ENCODE measurements at places on chromosomes 13 and 19.

GRCh38 chr13:108728370-108728769, 99.0 kb downstream of the MYO16 start:
- DNase-seq = no peak

- no peak for DNase-seq
These were observed 856.7 kb upstream of the SLITRK1 start for GRCh38 chr13:84739021-84739420.

DNA sequence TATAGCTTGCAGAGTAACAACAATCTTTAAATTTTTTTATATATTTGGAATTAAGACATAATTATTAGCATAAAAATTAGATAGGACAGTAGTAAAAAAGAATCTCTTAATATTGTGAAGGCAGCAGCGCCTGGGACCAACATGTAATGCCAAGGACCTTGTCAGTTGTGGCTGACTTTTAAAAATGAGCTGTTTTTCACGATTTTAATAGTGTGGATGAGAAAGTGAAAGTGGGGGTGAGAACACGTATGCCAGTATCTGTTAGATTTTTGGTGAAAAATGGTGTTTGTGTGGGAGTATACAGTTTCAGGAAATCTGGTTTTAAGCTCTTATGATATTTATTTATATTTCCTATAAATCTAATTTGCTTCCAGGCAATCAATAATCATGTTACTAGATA, 125.2 kb downstream of the LMO7 start:
- no peak for DNase-seq

- peak; percentile 91 for DNase-seq
These were observed at the start of gene POLR1G for GRCh38 chr19:45406226-45407090. TSS of gene POLR1G (plus strand) at chr19:45406644. CDS start at chr19:45406697, 53 bp downstream.

DNA sequence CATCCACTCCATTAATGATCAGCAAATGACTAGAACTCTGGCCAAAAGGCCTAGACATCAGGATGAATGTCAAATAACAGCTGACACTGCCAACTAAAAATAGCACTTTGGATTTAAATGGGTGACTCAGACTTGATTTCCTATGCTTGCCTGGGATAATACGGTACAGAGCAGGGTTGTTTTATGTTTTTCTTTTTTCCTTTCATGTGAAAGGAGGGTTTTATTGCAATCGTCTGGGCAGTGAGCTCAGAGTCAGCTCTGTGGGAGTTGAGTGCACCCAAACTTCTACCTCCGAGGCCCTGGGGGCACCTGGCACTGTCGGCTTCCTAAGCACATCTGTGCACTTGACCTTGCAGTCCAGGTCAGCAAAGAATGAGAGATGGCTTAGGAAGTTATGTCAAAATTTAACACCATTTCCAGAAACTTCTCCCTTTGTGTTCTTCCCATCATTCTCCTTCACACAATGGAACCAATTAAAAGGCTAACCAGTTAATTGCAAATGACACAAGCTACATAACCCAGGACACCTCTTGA, 134.1 kb downstream of the LACC1 start:
- DNase-seq = no peak

GRCh38 chr13:39682788-39683187, 27.3 kb downstream of the COG6 start:
- DNase-seq = no peak

GRCh38 chr13:59793107-59793506, 370.6 kb downstream of the DIAPH3 start:
- no peak for DNase-seq

GRCh38 chr19:778910-779653, 18.2 kb upstream of the PTBP1 start:
- no peak for DNase-seq

GRCh38 chr13:59000770-59001169, 1163.0 kb downstream of the DIAPH3 start:
- DNase-seq = no peak

DNA sequence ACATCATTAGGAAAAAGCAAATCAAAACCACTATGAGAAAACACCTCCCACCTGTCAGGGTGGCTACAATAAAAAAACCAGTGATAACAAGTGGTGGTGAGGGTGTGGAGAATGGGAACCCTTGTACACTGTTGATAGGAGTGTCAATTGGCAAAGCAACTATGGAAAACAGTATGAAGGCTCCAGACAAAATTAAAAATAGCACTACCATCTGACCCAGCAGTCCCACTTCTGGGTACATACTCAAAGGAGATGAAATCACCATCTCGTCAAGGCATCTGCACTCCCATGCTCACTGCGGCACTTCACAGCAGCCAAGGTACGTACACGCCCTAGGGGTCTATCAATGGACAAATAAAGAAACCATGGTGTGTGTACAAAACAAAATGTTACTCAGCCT, 715.1 kb downstream of the UQCRFS1 start:
- DNase-seq = no peak

- DNase-seq = no peak
These were observed 15.2 kb upstream of the PPP1R12C start for GRCh38 chr19:55132453-55133129.

DNA sequence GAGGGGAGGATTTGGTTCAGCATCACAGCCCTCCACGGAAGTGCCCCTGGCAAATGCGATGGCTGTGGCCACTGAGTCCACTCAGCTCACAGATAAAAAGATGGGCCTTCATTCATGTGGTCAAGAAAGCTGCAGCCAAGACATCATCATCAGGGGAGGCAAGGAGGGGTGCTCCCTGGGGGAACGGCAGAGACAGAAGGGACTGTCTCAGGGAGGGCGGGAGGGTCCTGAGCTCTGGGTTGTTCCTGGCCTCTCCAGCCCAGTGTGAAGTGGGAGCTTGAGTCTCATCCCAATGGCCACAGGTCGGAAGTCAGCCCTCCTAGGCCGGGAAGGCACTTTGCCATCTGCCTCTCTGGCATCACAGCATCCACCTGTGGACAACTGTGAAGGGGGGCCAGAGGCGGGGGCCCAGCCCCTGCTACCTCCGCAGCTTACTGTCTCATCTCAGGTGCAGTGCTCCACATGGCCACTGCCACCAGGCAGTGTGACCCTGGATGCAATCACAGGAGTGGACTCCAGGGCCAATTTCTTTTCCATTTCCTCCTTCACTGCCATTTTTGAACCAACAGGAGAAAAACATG, 137.8 kb upstream of the SOX1 start:
- no peak for DNase-seq

DNA sequence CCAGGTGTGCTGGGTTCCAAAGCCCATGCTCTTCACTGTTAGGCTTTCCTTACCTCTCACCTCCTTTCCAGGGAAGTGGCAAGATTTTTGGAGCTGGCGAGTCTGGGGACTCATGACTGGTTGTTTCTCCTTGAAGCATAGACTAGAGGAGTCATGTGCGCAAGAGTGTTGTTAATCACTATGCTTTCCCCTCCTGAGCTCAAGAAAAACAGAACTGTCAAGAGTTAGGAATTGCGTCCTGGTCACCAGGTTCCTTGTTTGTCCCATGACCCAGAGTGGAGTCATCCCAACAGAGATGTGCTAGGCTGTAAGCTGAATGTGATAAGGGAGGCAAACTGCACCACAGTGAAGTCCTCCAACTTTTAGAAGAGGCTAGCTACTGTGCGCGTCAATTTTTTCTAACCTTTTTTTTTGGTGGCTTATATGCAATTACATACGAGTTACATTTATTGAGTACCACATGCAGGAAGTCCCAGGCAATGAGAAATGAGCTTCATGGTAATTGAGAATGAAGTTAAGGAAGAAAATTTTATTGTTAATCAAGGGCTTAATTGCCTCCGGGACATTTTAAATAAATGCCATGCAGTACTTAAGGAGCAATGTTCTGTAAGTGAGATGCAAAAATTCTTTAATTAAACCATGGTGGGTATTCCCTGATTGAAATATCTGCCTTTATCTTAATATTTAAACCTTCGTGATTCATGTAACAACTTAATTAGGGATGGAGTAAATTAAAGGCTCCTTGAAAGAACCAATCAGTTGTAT, 233.9 kb downstream of the ZIC5 start:
- DNase-seq = no peak

DNA sequence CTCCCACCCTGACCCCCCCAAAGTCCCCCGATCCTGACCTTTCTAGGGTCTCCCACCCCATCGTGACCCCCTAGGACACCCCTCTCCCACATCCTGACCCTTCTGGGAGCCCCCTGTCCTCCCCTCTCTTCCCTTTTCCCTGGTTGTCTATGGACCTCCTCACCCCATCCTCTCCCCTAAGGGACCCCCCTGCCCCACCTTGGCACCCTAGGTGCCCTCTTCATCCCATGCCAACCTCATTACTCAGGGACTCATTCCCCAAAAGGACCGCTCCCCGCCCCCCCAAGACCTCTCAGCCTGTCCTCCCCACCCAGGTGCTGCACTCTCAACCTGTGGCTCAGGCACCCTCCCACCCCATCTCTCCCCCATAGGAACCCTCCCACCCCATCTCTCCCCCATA, 2.1 kb downstream of the MAP2K2 start:
- no peak for DNase-seq

DNA sequence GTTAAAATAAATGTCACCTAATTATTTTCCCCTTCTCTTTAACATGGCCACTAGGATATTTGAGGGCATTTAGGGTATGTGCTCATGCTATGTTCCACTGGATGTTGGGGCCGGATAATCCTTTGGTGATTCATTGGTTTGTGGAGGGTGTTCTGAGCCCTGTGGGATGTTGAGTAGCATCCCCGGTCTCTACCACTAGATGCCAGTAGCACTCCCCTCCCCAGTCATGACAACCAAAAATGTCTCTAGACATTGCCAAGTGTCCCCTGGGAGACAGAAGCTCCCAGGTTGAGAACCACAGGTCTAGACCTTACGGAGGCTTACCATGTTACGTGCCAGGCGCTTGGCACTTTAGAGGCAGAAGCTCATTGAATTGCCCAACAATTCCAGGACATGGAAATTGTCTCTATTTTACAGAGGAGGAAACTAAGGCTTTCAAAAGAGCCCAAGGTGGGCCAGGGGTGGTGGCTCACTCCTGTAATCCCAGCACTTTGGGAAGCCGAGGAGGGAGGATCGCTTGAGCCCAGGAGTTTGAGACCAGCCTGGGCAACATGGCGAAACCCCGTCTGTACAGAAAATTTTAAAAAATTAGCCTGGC, 14.1 kb downstream of the SHANK1 start:
- DNase-seq = peak; percentile 68

GRCh38 chr19:14375582-14376291, 5.5 kb upstream of the ADGRE5 start:
- no peak for DNase-seq

- no peak for DNase-seq
These were observed 45.5 kb upstream of the DACH1 start for GRCh38 chr13:71912524-71912923.

DNA sequence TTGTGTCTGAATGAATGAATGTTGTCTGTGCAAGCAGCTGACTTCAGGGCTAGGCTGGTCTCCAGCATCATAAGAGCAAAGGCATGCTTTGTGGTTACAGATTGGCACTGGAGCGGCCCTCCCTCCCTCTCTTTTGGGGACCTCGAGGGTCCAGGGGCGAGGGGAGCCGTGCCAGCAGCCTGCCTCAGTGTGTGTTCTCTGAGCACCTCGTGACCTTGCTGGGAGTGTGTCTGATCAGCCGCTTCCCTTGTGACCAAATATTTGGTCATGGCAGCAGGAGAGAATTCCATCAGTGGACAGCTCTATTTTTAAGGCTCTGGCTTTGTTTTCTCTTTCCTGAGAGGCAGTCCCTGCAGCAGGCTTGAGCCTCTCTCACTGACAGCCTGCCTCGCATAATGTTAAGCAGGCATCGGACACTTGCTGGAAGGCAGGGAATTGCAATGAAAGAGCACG, 329.7 kb downstream of the UQCRFS1 start:
- no peak for DNase-seq

DNA sequence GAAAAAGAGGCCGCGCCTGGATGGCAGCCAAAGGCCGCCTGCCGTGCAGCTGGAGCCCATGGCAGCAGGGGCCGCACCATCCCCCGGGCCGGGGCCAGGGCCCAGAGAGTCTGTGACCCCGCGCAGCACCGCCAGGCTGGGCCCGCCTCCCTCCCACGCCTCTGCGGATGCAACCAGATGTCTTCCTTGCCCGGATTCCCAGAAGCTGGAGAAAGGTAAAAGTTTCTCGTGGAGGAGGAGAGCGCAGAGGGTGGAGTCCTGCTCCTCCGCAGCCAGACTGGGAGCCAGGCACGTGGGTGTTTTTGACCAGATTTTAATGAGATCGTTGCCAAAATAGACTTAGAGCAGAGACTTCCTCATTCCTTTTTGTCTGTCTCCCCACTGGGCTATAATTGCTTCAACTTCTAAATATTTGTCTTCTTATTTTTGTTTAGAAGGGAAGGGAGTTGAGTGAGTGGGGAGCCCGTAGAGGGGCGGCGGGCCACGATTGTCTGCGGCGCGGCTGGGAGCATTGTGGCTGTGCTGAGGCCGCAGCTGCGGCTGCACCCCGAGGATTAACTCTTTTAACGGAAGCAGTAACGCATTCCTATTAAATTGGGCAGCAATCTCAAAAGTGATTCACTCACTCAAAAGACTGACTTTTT, 22.8 kb upstream of the NDUFS7 start:
- DNase-seq = no peak

- DNase-seq = no peak
These were observed 48.1 kb upstream of the PCDH9 start for GRCh38 chr13:67278235-67278634.

- no peak for DNase-seq
These were observed 1.9 kb downstream of the RAB11B start for GRCh38 chr19:8392017-8392591.

GRCh38 chr13:73215823-73216222, 157.0 kb downstream of the KLF5 start:
- DNase-seq = no peak

- DNase-seq = no peak
These were observed 12.4 kb upstream of the ITM2B start for GRCh38 chr13:48220592-48220980.

- DNase-seq = peak; percentile 49
These were observed 10.2 kb downstream of the OXGR1 start for GRCh38 chr13:96984051-96984508.

- no peak for DNase-seq
These were observed 1.9 kb downstream of the NAPA start for GRCh38 chr19:47512948-47513319.

DNA sequence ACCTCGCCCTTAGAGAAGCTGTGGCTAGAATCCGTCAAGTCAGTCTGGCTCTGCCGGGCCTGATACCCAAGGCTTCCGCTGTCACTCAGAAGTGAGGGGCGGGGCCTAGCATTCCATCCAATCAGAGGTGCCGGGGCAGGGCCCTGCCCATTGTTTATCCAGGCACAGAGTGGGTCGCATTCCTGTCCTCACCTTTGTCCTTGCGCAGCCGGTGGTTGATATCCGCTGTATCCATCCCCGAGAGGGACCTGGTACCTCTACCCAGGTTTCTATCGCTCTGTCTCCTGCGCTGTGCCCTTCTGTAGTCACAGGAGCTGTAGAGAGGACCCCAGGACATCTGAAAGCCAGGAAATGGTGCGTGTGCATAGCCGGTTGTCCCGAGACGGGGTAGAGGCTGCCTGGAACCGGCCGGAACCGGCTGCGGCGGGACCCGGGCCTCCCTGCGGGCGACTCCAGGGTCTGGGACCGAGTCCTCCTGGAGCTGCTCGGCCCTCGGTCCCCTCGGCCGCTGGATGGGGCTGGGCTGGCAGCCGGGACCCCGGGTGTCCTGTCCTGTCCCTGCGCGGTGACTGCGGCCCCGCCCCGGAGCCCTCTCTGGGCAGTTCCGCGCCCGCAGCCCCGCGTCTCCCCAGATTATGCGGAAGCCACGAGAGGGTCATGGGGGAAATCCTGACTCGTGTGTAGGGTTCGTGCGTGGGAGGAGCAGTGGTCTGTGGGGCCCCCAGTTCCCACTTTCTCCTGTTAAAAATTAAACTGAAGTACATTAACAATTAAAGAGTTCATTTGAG, at the start of gene ZNF763:
Gene ZNF763, plus strand, starts transcription at position 183 of the 788 bp plus-strand sequence. Its CDS starts 169 bp downstream, at position 352.
- peak; percentile 77 for DNase-seq
